ENCODE measurements at places on chromosomes 1 and 21.

DNA sequence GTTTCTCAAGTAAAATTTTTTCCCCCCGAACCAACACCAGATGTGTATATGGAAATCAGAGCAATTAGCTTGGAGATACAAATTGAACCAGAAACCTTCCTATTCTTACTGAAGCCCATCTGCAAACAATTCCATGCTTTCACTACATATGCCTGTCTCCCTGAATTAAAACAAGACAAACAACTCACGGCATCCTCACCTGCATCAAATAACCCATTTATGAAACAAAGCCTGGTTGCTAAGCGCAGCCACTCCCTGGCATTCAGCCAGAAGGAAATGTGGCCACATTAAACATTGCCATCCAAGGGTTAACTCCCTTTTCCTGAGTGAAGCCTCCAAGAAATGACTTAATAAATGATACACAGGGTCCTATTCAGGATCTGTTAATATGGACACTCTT is 55.3 kb downstream of the APP start:
- DNase-seq = no peak

DNA sequence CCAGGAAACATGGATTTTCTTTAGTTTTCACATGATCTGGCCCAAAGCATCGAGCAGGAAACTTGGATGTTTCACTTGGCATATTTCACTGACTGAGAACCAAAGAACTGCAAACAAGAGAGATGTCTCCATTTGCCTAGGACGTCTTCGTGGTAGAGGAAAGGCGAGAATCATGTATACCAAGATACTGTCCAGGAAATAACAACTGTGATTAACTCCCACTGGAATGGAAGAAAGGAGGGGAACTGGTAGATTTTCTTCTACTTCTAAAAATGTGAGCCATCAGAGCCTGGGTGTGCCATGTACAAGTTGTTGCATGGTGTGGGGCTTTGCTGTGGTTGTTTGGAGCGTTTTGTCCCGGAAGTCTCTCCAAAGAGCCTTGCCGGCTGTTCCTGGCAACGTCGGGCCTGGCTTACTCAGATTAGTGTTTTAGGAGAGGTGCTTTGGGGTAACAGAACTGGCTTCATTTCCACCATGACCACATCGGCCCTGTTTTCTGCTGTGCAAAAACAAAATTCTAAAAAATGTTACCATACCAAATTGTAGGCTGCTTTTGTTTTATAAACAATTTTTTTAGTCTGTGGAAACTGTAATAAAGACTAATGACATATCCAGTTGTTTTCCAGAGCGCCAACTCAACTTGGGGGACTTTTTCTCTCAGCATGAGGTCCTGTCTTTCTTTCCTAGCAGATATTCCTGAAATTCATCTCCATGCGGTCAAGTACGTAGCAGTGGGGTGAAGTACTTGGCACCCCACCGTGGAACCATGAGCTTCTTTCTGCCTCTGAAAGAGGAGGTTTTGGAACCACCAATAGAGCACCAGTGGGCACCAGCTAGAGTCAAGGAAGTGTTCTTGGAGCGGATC is 118.3 kb downstream of the TM2D1 start:
- DNase-seq = peak; percentile 33

DNA sequence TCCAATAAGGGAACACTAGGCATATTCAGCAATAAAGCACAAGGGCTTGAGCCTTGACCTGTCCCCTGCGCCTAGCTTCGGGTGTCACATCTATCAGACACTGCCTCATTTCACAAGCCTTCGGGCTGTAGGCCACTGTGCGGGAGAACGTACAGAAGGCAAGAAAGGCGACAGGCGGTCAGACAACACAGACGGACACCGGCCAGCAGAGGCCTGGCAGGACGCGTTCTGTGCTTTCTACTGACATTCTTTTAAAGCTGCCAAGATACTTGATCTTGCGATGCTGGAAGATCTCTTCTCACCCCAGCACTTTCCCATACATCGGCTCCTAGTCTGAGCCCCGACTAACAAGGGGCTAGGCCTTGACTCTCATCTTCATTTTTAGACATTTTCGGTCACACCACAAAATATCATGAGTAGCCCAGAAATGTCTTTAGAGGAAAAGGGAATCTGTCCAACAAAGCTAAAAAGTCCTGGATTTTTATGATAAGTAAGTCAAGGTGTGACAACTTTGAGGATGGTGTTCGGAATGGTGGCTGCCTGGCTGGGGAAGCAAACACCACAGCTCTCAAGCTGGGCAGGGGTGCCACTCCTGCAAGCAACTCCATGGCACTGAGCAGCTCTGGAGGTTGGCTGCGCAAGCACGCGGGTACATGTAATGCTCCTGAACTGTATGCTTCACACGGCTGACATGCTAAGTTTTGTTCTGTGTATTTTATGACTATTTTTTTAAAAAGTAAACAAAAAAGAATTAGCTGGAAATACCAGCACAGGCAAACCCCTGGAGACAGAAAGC is 18.7 kb downstream of the RIPK4 start:
- no peak for DNase-seq

- no peak for DNase-seq
These were observed 19.3 kb upstream of the TRABD2B start for GRCh38 chr1:48016515-48016914.

DNA sequence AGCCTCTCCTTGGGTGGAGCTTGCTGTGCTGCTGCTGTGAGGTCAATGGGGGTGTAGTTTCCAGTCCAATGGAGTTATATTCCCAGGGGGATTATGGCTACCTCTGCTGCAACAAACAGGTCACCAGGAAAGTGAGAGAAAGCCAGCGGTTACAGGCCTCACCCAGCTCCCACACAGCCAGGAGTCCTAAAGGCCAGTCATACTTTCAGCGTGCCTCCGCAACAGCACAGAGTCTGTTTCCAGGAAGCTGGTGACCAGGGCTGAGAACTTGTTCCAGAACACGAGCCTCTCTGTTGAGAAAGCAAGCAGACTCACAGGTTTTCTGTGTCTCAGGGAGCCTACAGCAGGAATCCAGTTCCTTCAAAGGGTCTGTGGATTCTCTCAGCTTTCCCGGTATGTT is 17.3 kb upstream of the OR2M5 start:
- DNase-seq = no peak

- peak; percentile 37 for DNase-seq
These were observed 63.9 kb downstream of the KCNK2 start for GRCh38 chr1:215146240-215146975.

DNA sequence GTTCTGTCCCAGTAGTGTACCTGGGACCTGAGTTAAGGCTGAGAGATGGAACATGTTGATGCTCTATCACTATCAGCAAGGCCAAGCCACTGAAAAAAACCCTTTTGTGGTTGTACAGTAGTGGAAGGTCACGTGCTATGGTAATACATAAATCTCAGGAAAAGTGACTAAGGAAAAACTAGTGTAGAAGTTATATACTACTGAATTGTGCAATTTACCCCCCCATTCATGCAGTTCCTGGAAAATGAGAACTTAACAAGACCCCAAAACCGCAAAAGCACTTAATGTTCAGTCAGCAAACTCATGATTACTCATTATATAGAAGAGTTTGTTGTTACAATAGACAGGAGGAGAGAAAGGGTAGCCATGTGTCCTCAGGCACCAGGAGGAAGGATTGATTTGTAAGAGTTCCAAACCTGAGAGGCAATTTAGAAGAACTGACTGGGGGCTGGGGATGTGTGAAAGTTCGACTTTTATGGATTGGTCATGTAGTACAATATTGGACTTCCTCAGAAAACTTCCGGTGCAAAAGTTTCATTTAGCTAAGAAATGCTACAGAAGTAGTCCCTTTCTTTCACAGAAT is 91.6 kb downstream of the RGL1 start:
- no peak for DNase-seq

- DNase-seq = no peak
These were observed 18.0 kb downstream of the OPTC start for GRCh38 chr1:203511930-203512329.

DNA sequence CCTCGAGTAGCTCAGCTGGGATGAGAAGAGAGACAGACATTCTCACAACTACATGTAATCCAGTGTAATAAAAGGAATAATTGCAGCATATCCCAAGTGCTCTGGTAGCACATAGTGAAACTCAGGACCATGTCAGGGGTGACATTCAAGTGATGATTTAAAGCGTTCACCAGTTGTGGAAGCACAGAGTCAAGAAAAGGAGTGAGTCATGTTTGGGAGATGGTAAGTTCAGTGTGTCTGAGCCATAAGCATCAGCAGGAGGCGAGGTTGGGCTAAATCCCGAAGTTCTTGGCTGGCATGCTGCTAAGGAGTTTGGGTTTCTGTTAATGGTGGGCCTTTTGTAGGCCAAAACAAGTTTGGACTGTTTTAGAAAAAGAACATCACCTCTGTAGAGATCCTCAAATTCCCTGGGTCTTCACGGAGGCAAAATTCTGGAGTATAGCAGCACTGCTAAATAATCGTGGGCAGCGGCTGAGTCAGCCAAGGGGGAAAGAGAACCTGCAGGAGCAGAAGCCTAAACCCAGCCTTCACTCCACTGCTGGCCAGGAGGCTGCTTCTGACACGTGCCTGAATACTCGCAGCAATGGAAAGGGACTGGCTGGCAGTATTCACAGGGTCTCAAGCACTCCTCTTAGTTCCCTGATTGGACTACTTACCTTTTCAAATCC is 7.2 kb upstream of the NHLH1 start:
- peak; percentile 23 for DNase-seq

- peak; percentile 47 for DNase-seq
These were observed 36.9 kb downstream of the WDR64 start for GRCh38 chr1:241688940-241689368.

DNA sequence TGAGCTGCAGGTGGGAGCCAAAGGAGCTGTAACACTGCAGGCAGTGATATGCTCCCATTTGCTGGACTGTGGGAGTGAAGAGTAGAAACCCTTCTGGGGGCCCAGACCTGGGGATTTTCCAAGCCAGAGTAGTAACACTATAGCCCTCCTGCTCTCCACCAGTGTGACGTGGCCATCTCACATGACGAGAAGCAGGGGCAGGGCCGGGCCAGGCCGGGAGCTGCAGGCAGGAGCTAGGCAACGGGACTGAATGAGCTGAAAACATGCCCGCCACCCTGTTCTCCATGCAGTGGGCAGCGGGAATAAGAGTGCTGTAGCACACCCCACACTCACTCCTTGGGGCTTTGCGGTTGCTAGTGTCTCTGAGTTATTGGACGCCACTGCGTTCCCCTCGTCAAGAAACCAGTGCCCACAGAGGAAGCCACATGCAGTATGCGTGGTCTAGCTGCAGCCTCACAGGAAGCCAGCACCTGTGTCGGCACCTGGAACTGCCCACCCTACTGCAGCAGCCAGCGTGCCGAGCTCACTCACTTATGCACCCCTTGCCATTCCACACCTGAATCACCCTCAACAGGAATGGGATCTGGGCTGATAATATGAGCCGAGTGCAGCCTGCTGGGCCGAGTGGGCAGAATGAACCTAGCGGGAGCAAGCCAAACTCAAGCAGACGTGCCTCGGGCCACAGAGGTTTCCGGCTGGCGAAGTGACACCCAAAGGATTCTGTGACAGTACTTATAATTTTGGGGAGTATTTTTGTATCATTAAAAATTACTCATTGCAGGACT is 1389.6 kb downstream of the KCNT2 start:
- no peak for DNase-seq

DNA sequence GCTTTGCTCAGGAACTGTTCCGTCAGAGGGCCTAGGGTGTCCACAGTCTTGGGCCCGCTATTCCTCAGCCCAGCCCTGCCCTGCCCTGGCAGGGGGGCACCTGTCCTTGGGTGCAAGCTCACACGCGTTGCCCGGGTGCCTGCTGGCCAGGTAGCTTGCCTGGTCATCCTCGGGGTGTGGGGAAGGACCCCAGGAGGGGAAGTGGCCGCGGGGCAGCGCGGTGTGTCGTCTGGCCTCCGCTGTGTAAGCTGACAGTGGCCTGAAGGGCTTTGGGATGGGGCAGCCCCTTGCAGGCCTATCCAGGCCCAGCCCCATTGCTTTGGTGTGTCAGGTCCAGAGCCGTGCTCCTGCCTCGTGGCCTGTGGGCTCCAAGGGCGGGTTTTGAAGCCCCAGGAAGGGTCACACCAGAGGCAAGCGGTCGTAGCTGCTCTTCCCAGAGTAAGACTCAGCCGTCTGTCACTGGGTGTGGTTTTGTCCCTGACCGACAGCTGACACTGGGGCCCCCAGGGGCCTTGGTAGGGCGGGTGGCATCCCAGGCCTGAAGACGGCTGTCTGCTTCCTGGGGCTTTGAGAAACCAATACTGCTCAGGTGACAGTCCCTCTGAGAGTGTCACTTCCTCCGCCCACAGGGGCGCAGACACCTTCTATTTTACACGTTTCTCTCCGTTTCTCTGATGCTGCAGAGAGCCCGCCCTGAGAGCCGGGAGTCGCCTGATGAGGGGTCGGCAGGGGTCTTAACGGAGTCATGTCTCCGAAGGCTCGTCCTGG is 72.1 kb downstream of the SKI start:
- DNase-seq = no peak
